ENCODE measurements at places on chromosomes 5 and 9.

- no peak for ATAC-seq
Measured at GRCh38 chr9:133869674-133870405, 122.3 kb downstream of the VAV2 start.

DNA sequence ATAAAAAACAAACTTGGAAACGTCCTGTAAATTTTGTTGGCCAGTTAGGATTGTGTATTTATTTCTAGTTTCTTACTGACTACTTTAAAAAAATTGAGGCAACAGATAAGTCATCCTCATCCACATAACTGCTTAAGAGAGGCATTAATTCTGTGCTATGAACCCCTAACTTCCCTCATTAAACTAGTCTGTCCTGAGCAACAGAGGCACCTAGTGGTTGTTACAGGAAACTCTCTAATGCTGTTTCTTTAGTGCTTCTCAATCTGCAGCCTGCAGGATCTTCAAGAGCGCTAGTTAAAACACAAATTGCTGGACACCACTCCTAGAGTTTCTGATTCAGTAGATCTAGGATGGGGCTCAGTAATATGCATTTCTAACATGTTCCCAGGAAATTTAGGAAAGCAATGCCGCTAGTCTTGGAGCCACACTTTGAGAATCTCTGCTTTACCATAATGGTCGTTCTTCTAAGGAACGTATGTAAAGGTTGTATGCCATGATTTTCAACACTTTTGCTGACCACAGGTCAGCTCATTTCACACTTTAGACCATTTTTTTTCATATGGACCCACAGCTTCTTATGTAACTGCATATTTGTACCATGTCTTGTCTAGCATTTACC is 410.1 kb upstream of the SMARCA2 start:
- peak; percentile 80 for ATAC-seq

DNA sequence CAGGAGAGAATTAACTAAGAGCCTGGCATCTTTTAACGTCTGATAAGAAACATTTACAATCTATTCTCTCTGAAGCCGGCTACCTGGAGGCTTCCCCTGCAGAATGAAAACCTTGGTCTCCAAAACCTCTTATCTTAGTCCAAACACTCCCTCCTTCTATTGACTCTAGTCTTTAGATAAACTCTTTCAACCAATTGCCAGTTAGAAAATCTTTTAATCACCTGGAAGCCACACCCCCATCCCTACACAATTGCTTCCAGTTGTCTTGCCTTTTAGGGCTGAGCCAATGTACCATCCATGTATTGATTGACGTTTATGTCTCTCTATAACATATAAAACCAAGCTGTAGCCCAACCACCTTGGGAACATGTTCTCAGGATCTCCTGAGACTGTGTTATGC is 1343.1 kb upstream of the C9orf72 start:
- no peak for ATAC-seq

GRCh38 chr5:122863240-122863639 is 17.8 kb downstream of the SNX24 start:
- no peak for ATAC-seq

GRCh38 chr5:119341452-119342349 is 14.1 kb upstream of the TNFAIP8 start:
- ATAC-seq, result no peak

DNA sequence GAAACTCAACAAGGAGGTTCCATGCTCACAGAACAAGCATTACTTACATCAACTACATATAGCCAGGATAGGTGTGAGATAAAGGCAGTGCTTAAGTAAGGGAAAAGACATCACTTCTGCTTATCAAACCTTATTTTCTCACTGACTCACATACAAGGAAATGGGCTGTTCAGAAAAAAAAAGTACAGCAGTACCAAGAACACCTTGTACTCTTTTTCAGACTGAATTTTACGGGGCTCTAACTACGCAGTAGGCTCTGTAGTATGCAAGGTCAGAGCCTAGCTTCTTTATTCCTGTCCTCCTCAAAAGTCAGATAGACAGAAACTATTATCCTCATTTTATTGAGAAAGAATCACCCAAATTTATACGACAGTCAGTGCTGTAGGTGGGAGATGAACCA is 5.8 kb downstream of the PSMB7 start:
- no peak for ATAC-seq

DNA sequence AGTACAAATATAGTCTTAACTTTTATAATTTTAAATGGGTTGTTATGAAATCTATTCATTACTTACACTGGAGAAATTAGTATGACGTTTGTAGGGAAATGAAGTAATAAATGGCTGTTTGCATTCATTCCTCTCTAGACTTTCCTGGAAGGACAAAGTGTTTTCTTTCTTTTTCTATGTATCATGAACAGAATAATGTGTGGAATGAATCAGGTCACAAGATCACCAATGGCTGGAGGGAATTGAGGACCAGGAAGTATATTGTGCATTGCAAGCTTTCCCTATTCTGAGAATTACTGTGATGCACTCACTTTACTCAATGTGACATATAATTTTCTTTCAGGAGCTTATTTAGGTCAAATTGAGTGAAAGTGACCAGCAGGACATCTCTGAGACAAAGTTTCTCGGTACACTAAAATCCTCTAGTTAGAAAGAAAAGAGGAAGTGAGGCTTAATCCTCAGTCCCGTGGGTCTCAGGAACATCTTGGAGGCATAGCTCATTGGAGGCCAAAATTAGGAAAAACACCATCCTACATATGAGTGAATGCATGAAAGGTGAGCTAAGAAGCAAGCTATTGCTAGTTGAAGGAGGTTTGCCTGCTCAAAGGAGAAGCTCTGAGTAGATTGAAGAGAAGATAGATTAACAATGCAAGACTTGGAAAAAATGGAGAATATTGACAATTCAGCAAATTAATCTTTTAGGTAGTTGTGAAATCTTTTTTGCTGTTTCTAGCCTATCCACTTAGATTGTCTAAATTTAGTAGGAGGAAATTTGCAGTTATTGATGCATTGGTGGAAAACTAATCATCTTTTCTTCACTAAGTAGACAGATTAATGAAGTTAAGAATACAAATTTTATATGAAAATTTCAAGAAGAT is 28.0 kb downstream of the ERAP2 start:
- ATAC-seq, result no peak

DNA sequence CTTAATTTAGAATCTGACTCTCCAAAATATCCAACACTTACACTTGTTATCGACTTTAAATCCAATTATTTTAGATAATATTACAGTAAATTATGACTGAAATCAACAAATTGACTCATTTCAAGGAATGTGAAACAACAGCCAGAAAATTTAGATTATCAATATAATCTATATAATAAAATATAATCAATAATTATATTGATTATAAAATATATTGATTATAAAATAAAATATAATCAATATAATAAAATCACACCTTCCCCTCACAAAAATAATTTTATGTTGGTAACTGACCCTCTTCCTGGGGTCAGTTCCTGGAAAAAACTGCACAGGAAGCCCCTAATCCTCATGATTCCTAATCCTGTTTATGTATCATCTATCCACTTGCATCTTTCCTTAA is 91.1 kb downstream of the CEMIP2 start:
- no peak for ATAC-seq

GRCh38 chr5:82886911-82887310 is 190.3 kb downstream of the TMEM167A start:
- ATAC-seq, result no peak

DNA sequence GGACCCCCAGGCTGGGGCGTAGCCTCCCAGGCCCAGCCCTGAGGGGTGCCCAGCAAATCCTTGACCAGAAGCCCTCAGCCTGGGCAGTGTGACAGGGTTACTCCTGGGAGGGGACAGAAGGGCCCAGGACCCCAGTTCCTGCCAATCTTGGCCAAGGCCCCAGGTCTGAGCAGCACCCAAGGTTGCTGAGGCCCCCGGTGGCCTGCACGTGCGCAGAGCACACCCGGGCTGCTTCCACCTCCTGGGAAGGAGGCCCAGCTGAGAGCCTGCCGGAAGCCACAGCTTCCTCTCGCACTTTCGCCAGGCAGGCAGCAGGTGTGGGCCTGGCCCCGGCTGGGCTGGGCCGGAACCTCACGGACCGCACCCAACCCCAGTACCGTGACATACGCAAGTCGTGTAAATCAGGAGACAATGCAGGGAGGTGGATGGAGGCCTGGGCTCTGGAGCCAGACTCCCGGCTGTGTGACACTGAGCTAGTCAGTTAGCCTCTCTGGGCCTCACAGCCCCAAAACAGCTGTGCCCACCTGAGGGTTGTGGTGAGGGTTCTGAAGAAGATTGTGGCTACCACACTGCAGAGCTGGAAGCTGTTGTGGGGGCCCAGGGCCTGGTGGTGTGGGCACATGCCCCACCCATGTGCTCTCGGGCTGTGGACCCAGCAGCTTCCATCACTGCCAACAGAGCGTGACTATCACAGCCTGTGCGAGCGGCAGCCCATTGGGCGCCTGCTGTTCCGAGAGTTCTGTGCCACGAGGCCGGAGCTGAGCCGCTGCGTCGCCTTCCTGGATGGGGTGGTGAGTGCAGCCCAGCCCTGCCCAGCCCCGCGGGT is 5.1 kb downstream of the GRK6 start:
- ATAC-seq, result no peak

DNA sequence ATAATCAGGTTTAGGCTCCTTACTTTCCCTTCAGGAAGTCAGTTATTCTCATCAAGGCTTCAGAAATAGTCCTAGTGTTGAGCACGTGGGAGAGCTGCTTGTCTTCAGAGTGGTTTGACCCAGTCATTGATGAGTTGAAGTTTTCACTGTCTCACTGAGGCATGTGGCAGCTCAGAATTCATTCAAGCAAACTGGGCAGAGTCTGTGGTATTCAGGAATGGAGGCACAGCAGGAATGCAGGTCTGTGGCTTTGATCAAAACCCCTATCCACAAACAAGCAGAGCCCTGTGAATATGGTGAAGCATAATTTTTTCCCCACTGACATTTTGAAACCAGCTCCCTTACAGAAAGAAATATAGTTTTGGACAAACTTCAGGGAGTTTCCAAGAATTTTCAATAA is 207.3 kb downstream of the CD180 start:
- ATAC-seq, result no peak

- ATAC-seq, result no peak
Measured at GRCh38 chr5:157986431-157986990, 127.6 kb upstream of the CLINT1 start.

DNA sequence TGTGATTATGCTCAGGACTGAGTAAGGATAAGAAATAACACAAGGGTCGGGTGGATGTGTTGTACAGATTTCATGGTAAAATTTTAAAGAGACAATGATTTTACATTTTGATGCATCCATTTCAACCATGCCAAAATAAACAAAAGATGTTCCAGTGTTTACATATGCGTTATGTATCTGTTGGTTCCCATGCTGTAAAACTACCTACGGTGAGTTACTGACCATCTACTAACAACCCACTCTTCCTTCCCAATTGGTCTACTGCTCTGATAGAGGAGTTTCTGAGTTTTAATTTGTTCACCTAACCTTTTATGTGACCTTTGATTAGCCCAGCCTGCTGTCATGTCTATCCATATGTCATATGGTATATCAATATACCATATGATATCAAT is 1697.1 kb downstream of the MAT2B start:
- no peak for ATAC-seq

- ATAC-seq, result no peak
Measured at GRCh38 chr5:79521156-79521555, 7.2 kb upstream of the HOMER1 start.

DNA sequence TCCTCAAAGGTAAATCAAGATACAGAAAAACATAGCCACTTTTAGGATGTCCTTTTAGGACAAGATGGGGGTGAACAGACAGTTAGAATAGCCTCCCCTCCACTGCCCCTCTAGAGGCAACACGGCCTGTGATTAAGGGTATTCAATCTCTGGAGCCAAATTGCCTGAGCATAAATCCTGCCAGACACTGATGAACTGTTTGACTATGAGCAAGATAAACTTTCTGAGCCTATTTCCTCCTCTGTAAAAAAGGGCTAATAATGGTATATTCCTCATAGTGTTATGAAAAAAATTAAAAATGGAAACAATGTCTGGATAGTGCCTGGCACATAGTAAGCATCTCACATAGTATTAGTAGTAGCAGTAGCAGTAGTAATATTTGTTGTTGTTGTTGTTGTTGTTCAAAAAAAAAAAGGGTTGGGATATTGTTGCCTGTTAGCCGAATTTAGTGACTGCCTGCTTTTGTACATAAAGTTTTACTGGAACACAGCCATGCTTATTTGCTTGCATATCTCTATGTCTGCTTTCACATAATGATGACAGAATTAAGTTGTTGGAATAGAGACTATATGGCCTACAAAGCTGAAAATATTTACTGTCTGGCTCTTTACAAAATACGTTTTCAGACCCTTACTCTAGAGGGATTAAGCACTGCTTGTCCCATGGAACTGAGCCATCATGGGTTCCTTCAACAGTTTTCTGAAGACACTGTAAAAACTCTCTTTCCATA is 536.3 kb downstream of the TLE4 start:
- ATAC-seq, result no peak

DNA sequence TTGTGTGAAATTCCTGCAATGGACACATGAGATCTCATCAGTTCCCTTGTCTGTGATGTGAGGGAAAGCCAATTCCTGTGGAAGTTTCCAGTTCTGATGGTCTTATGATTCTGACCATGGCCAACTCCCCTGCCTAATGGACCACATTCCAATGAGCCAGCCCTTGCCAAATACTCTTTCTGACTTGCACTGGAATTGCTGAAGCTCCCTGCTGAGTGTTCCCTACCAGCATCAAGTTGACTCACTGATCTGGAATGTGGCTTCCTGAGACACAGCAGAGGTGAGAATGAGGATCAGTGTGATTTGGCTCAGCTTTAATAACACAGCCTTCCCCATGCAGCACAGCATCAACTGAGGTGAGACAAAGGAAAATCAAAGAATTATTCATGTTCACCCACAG is 427.8 kb downstream of the KDM4C start:
- peak; percentile 94 for ATAC-seq

- ATAC-seq, result no peak
Measured at GRCh38 chr9:20353931-20354652, 268.2 kb downstream of the MLLT3 start.

- peak; percentile 42 for ATAC-seq
Measured at GRCh38 chr5:139394123-139394653, 716 bp downstream of the PROB1 start.

DNA sequence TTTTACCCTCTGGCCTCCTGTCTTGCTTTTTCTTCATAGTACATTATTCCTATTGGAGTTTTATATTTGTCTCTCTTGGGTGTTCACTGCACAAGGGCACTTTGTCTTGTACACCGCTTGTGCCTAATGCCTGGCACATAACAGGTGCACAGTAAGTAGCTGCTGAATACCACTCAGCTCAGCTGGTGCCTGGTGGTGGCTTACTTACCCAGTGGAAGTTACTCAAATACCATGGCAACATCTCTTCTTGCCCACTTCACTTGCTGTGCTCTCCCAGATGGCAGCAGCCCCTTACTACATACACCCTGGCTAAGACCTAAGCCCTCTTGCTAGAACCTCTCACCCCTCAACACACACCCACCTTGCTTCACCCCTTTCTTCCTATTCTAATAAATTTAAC is 11.3 kb upstream of the SKP1 start:
- ATAC-seq, result no peak

Measured in motor neuron (in vitro differentiated cells).